Caudate nucleus (tissue), 63 donors: ENCODE measurements at places on chromosomes 5 and 9.

DNA sequence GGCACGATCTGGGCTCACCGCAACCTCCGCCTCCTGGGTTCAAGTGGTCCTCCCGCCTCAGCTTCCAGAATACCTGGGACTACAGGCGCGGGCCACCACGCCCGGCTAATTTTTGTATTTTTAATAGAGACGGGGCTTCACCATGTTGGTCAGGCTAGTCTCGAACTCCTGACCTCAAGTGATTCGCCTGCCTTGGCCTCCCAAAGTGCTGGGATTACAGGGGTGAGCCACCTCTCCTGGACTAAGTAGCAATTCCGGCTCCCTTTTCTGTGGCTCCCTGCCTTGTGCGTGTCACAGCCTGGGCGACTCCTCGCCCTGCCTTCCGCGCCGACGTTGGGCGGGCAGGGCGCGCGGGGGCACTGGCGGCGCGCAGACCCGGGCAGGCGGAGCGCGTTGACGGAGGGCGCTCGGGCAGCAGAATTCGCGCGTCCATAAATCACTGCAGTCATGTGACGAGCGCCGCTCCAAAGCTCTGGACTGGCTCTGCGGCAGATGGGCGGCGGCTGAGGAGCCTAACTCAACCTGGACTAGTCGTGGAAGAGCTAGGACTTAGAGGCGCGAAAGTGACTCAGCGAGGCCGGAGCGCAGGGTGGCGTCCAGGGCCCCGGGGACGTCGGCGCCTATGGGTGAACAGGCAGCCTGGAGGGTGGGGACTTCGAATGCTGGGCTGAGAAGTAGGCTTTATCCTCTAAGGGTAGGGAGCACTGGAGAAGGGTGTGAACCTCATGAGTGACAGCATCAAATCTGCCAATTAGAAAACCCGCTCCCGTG, 1.4 kb upstream of the CIZ1 start:
- peak; percentile 42 for DNase-seq

DNA sequence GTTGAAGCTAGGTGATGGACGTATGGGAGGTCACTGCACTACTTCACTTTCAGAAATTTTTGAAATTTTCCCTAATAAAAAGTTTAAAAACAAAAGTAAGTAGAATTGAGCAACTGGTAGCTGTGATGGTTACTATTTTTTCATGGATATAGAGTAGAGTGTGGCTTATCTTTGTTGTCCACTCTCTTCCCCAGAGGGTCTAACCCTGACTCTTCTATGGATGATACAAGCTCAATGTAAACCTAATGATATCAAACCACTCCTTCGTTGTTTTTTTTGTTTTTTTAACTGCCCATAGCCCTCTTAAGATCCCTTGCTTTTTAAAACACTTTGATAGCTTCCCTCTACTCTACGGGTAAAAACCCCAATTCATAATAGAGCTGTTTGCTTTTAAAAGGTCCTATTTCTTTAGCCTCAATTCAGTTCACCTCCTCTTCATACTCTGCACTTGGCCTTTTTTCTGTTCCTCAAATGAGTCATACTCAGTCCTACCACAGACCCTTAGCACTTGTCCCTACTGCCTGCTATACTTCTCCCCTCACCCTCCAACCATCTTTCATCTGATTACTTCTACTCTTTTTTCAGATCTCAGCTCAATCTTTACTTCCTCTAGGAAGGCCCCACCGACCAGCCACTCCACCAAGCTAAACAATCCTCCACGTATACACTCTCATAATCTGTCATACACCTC, 2.6 kb downstream of the HDAC3 start:
- DNase-seq, result no peak

DNA sequence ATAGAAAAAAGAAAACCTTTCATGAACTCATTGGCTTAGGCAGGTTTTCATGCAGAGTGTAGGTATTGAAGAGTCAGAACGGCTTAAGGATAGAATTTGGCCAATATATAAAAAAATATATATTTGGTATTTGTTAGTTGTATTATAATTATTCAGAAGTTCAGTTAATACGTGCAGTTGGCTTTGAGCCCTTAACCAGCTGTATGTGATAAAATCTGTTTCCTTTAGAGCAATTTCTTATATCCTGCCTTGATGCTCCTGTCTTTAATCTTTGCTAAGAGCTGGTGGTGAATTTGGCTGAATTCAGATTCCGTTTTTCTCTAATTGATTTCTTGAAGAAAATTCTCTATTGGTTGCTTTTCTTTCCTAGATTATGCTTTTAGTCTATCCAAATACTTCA, 3.7 kb downstream of the ANXA1 start:
- DNase-seq, result no peak

- no peak for DNase-seq
Observed at GRCh38 chr9:761176-761792, 80.2 kb upstream of the DMRT1 start.

DNA sequence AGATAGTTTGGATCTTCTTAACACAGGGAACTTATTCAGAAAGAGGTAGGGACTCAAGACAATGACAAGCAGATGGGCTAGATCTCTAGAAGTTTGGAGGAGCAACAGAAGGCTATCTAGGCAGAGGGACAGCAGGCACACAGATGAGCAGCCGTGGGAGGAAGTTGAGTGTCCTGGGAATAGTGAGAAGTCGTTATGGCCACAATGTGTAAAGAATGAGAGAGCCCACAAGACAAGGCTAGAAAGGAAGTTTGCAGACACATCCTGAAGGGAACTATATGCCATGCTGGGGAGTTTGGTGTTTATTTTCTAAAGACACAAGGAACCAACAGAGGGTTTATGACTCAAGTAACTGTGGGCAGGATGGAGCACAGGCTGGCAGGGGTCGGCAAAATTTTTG, 160.6 kb downstream of the PALM2AKAP2 start:
- no peak for DNase-seq

DNA sequence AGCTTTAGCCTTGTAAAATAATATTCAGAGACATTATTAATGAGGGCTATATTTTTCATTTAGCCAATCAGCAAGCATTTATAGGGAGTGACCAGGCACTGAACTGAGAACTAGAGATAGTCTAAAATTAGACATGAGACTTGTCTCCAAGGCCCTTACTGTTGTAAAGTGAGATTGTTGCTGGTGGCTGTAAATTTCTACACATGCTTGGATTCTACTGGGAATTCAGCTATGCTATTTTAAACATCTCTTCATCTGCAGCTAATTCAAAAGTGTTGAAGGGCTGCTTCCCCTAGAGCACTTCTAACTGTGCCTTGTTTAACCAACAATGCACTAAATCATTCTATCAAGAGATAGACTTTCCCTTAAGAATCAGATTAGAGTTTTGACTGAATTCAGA, 67.4 kb downstream of the CHSY3 start:
- no peak for DNase-seq

DNA sequence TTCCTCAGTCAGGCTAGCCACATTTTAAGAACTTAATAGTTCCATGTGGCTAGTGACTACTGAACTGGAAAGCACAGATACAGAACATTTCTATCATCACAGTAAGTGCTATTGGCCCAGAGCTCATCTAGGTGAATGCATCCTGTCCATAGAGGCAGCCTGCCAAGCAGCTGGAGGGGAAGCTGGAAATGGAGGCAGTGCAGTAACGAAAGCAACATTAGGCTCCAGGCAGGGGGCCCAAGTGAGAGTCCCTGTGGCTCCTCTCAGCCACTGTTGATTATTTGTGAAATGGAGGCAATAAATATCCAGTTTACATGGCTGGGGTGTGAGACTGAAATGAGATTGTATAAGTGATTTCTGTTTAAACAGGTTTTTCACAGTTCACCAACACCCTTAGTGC, 227.2 kb upstream of the KLF9 start:
- no peak for DNase-seq

- no peak for DNase-seq
Observed at GRCh38 chr5:96999856-97000255, 64.0 kb downstream of the LNPEP start.

- DNase-seq, result no peak
Observed at GRCh38 chr9:112003538-112003937, 106.9 kb downstream of the UGCG start.

GRCh38 chr9:121640076-121640475, 11.4 kb upstream of the DAB2IP start:
- DNase-seq, result peak; percentile 18

DNA sequence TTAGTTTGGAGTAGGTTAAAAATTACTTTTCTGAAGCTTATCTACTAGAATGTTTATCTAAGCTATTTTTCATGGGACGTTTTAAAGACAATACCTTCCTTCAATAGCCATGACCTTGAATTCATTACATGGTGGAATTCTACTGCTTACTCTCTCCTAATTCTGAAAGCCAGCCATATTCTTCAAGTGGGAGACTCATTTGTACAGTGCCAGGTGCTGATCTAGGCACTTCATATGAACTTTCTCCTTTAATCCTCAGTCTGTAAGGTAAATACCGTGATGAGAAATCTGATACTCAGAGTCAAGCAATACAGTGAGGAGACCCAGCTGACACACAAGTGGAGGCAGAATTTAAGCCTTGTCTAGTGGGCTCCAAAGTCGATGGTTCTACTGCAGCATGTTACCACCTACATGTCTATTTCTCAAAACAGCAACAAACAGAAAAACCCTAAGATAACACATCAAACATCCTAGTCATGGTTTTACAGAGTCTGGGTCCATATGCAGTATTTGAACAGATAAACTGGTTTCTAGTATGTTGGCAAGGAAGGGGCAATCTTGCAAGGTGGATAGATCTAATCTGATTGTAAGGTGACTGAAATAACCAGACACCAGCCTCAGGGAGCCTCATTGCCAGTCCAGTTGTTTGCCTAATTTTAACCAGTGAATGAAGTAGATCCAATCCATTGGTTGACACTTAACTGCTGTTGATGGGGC, 243.7 kb downstream of the PIK3R1 start:
- no peak for DNase-seq

- DNase-seq, result no peak
Observed at GRCh38 chr5:71762826-71763225, 43.8 kb downstream of the CARTPT start.

GRCh38 chr9:71690689-71691435, 77.5 kb downstream of the CEMIP2 start:
- DNase-seq, result no peak

DNA sequence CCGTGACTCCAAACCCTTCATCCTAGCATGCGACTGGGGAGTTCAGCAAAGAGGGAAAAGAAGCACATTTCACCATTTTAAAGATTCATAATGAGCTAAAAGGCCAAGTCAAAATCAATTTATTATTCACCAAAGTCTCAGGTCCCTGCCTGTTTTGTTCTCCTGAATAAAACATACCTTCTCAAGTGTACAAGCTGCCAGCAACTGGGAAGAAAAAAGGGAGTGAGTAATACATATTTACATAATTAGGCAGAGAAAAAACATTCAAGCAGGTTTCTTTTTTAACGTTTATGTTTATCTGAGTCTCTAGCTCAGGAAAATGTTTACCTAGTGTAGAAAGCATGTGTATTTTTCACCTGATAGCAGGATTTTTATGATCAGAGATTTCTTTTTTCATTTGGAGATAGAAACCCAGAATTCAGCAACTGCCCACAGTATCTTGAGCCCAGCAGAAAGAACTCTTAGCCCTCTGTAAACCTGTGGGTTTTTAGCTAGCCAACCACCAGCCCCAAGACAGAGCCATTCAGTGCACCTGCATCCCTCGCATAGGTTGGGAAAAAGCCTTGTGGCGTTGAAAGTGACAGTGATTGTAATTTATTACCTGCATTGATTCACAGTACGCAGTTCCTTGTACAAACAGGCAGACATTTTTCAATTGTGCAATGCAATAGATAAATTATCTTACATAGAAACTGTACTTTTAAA, 117.9 kb upstream of the GRIA1 start:
- DNase-seq, result no peak

GRCh38 chr9:5205071-5205470, 19.6 kb upstream of the INSL6 start:
- DNase-seq, result no peak

- DNase-seq, result peak; percentile 74
Observed at GRCh38 chr9:35728041-35728971, 3.7 kb downstream of the TLN1 start.

- DNase-seq, result no peak
Observed at GRCh38 chr9:95125652-95126051, 191.9 kb downstream of the FANCC start.
